ENCODE measurements at places on chromosomes 7 and 10.

GRCh38 chr10:43427166-43427825, 9.6 kb upstream of the ZNF487 start:
- DNase-seq: no peak

- DNase-seq: no peak
These were observed 67.1 kb downstream of the AGMO start for GRCh38 chr7:15494711-15495110.

DNA sequence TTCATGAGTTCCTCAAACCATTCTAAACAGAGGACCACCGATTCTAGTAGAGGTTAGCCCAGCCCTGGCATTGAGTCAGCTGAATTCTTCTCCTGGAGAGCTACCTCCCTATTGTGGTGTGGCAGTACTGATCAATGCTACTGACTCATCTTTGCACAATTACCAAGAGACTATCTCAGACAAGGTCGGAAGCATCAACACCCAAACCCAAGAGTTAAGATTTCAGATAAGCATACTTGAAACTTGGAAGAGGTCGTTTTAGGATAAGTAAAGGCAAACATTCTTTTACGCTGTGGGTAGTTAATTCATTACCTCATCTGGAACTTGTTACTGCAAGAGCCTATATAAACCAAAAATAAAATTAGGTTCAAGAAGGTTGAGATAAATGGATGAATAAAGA, 154.6 kb upstream of the NRBF2 start:
- DNase-seq: no peak

DNA sequence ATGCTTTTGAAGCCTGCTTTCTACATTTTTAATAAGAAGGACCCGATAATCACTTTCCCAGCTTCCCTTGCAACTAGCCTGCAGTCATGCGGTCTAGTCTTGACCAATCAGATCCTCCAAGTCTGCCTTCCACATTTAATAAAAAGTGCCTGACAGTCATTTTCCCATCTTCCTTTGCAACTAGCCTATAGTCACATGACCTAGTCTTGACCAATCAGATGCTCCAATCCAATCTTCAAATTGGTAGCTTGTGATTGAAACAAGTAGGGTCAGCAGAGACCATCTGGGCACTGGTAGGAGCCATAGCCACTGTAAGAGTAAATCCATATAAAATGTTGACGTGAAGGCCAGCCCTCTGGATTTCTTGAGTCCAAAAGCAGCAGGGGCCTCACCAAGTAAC, 80.0 kb downstream of the NPTX2 start:
- no peak for DNase-seq

GRCh38 chr10:88200312-88201032, 337.0 kb downstream of the PTEN start:
- no peak for DNase-seq

DNA sequence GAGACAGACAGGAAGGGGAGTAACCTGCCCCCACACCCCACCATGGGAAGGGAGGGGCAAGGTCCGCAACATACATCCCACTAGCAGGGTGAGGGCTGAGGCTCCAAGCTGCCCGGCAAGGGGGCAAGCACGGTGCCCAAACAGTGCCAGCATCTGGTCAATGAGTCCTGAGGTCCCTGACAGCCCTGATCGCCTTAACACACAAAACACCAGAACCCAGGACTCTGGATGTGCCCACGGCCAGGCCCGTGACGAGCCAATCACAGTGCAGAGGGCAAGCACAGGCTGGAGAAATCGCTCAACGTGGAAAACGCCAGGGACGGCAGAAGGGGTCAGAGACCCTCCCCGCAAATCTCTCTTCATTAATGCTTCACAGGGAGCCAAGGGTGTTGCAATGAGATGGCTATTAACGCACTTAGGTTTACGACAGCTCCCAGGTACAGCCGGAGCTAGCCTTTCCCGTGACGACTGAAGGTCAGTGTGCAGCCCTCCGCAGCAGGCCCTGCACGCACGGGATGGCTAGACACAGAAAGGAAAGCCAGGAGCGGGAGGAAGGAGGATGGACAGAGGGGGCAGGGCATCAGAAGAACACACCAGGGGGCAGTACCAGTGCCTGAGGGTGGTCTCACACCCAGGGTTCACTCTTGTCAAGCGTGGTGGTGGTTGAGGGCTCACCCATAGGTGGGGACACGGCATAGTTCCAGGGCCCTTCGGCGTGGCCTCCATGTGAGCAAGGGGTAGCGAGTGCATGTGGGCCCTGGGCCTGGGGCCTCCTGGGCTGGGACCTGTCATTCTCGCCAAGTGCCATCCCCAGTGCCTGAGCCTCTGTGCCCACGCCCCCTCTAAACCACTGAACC, 220.5 kb downstream of the MAD1L1 start:
- DNase-seq: no peak

- no peak for DNase-seq
These were observed 7.5 kb upstream of the JAKMIP3 start for GRCh38 chr10:132058111-132058745.

- DNase-seq: peak; percentile 97
These were observed 27.3 kb upstream of the IFRD1 start for GRCh38 chr7:112422842-112423496.

DNA sequence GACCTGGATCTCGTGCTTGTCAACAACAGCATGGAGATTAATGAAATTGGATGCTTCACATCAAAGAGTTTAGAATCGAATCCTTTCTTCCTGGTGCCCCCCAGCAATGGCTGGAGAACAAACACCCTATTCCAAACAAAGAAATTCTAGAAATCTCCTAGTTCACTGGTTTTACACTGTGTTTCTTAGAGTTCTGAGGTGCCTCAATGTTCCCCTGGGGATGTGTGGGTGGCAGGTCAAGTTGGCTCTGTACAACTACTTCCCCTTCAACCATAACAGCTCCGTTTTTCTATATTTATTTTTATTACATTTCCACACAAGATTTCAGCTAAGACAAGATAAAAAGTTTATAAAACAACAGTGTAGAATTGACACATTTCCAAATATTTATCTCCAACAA, 22.5 kb downstream of the CH25H start:
- no peak for DNase-seq

GRCh38 chr10:129934196-129934925, 29.7 kb downstream of the EBF3 start:
- no peak for DNase-seq

DNA sequence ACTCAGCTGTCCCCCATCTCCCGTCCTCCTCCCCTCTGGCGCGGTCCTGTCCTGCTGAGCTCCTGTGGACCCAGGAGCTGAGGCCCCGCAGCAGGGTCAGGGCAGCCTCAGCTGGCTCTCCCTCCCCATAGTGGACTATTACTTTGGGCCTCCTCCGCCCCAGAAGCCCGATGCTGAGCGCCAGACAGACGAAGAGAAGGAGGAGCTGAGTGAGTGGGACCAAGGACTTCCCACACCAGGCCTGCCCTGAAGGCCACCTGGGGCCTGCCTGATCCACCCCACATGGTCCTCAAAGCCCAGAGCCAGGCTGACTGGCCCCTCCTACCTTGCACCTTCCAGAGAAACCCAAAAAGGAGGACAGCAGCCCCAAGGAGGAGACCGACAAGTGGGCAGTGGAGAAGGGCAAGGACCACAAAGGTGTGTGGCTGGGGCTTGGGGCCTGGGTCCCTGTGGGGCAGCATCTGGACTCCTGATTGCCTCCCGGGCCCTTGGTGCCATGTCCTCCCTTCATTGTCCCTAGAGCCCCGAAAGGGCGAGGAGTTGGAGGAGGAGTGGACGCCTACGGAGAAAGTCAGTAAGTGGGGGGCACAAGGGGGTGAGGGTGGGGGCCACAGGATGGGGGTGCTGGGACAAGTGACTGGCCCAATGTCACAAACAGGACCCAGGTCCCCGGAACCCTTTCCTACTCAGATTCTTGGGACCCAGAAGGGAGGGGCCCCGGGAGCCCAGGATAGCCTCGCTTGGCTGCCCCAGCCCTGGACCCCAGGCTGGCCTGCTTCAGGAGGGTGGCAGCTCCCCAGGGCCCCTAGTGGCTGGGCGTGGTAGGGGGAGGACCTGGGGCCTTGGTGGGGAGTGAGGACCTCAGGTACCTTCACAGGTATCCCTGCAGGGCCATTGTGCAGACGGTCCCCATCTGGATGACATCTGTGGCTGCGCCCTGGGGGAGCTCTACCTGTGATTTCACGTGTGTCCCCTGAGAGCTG, 4.9 kb downstream of the AEBP1 start:
- no peak for DNase-seq

- DNase-seq: peak; percentile 80
These were observed 75.2 kb downstream of the PARD3 start for GRCh38 chr10:34739915-34740314.

GRCh38 chr10:69897999-69898398, 96.3 kb downstream of the COL13A1 start:
- no peak for DNase-seq

DNA sequence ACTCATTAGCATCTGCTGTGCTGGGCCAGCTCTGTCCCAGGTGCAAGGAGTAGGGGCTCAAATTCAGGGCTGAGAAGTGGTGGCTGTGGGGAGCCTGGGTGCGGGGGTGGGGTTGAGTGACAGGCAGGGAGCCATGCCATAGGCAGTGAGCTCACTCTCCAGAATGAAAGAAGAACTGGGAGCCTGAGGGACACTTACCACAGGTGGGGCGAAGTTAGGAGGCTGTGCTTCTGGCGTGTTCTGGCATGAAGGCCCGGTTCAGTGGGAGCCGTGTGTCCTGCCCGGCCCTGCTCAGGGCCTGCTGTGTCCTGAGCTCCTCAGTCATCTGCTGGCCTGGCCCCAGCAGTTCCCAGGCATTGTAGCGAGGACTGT, 62.5 kb downstream of the MKI67 start:
- no peak for DNase-seq

DNA sequence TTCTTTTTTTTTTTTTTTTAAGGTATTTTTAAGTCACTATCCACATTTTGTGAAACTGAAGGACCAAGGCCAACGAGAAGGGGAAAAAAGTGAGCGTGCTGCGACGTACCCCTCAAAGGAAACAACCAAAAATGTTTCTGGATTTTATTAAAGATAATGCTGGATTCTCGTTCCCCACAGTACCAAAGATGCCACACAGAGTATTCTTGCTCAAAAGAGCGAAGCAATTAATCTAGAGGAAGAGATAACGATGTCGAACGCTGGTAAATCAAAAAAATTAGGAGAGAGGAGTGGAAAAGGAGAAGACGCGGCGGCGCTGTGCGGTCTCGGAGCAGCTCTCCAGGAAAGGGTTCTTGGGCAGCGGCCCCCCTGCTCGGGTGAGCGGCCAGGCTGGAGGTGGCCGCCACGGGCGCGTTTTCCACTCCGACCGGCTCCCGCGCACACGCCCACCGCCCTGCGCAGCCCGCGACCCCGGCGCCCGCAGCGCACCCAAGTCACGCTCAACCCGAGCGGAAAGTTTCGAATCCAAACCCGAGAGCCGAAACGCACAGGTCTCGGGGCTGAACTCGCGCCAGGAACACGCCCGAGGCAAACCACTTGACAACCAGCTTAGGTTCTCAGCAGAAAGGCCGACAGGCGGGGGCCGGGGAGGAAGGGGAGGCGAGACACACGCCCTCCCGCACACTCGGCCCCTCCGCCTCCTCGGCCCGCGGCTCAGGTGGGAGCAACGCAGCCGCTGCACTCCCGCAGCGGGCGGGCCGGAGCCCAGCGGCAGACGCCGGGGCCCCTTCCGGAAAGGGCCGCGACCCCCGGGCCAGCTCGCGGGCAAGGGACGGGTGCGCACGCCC, 989 bp downstream of the SRPK2 start:
- peak; percentile 48 for DNase-seq

DNA sequence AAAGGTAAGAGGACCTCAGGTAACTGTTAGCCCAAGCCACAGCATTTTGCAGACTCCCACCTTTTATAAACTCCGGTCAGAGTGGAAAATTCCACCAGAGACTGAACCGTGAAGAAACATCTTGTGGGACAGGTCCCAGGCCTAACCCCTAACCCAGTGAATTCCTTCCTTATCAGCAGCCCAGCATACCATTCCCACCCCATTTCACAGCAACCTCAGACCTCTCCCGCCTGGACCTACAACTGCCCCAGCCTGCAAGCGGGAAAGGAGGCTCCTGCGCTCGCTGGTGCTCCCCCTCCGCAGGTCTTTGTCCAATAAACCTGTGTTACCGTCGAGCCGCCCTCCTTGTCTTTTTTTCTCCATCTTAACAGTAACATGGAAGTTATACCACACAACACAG, 736.6 kb downstream of the MAGI2 start:
- DNase-seq: no peak

GRCh38 chr7:105352901-105353668, 35.6 kb downstream of the SRPK2 start:
- peak; percentile 31 for DNase-seq

DNA sequence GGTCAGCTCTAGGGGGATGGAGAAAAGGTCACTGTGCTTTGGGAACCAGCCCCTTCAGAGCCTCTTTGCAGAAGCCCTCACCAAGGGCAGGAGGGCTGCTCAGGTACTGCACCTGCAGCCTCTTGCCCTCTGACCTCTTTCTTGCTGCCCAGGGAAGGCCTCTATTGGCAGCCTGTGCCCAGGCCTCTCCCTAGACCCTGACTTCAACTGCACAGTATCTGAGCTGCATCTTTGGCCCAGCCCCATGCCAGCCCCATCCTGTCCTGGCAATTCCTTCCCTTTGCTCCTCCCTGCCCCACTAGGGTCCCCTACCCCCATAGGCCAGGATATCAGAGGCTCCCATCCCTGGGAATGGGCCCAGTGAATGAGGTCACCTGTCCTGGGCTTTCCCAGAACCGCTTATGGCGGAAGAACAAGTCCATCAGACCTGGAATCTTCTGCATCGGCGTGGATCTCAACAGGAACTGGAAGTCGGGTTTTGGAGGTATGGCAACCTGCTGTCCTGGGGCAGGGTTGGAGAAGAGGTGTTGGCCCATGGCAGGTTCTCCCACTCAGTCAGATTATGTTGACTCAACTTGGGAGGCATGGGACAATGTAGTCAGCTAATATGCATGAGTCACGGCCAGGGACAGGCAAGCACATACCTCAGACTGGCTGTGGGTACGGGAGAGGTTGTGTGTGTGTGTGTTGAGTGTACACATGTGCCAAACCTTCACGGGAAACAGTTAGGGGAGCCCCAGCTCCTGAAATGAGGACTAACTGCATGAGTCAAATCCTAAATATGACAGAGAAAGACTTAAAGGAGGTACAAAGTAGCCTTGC, 17.1 kb upstream of the CPA1 start:
- DNase-seq: peak; percentile 98

- no peak for DNase-seq
These were observed 32.7 kb downstream of the INPP5A start for GRCh38 chr10:132570265-132570664.

GRCh38 chr7:134739362-134739761, 40.1 kb upstream of the CALD1 start:
- no peak for DNase-seq

- no peak for DNase-seq
These were observed 28.2 kb downstream of the ZNF25 start for GRCh38 chr10:37948210-37948609.

Data from cardiac fibroblast (primary cell).